H54 (cell line): ENCODE measurements at places on chromosomes 3 and 15.

GRCh38 chr3:172530566-172530965, 7.3 kb upstream of the TNFSF10 start:
- no peak for DNase-seq

GRCh38 chr15:58755956-58756355, 6.4 kb upstream of the ADAM10 start:
- DNase-seq = no peak

DNA sequence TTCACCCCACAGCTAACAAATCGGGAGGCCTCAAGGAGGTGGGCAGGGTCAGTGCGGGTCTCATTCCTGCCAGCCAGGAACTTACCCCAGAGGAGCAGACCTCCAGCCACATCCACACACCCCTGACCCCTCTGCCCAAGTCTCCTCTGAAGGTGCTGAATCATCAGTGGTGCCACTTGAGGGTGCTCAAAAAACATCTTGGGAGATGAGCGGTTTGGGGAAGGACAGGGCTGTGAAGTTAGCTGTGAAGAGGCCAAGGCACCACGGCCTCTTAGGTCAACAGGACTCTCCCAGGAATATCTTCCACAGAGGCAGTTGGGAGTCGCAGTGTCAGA, 1.2 kb downstream of the DAPK2 start:
- no peak for DNase-seq

- no peak for DNase-seq
These were observed 87.8 kb upstream of the PLXND1 start for GRCh38 chr3:129694228-129694627.

GRCh38 chr15:37824717-37825382, 109.6 kb upstream of the TMCO5A start:
- peak; percentile 60 for DNase-seq

GRCh38 chr15:36880224-36880912, 220.0 kb downstream of the MEIS2 start:
- DNase-seq = no peak

DNA sequence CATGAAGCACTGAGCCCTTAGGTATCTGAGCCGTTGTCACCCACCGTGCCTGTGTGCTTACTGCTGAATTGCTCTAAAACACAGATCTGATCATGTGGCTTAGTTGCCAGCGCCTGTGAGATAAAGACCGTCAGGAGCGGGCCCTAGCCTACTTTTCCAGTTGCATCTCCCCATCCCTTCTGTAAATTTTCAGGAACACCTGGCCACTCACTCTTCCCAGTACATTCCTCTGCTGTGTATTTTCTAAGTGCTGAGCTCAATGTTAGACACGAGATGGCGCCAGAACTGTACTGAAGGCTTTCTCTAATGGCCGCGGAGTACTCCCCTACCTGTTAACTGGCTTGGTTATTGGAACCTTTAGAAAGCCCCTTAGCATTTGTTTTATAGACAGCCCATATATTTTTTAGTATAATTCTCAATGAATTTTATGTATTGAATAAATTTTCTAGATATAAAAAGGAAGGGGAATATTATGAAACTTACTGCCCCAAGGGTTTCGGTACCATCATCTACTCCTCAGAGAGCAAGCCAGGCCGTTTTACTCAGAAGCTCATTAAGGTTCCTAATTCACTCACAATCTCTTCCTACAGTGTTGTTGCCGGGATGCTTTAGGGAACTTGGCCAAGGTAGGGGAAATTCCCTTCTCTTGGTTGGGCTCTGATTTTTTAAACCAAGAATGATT, 16.7 kb upstream of the WNT7A start:
- no peak for DNase-seq

- no peak for DNase-seq
These were observed 142.3 kb downstream of the KLHL25 start for GRCh38 chr15:85652457-85652856.

DNA sequence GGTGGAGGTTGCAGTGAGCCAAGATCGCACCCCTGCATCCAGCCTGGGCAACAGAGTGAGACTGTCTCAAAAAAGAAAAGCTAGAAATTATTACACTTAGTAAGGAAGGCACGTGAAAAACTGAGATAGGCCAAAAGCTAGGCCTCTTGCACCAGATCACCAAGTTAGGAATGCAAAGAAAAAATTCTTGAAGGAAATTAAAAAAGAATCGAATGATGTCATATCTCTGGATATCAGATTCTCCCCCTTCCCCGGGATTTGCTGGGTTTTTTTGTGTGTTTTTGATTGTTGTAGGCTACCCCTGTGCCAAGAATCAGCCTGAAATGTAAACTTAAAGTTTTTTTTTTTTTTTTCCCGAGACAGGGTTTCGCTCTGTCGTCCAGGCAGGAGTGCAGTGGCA, 17.4 kb downstream of the PTPN23 start:
- no peak for DNase-seq

DNA sequence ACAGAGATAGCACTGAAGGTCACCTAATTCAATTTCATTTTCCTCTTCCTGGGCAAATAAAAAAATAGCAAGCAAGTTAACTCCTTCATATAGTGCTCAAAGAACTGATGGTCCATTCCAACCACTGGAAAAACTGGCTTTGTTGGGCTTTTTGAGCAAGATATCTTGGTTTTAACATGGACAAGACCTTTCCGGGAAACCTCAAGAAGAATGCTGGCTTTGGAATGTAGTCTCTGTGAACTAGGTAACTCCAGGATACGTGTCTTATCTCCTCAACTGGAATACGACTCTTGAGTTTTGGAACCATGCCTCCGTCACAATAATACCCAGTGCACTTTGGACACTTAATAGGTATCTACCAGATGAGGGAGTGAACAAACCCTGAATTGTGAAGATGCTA, 36.9 kb upstream of the CRBN start:
- DNase-seq = no peak

GRCh38 chr3:150247441-150247840, 160.7 kb upstream of the TSC22D2 start:
- DNase-seq = no peak

GRCh38 chr3:168083906-168084305, 11.8 kb downstream of the GOLIM4 start:
- DNase-seq = no peak

GRCh38 chr3:132536442-132537153, 60.5 kb upstream of the ACKR4 start:
- DNase-seq = no peak

GRCh38 chr3:25025236-25025635, 402.8 kb upstream of the RARB start:
- no peak for DNase-seq

DNA sequence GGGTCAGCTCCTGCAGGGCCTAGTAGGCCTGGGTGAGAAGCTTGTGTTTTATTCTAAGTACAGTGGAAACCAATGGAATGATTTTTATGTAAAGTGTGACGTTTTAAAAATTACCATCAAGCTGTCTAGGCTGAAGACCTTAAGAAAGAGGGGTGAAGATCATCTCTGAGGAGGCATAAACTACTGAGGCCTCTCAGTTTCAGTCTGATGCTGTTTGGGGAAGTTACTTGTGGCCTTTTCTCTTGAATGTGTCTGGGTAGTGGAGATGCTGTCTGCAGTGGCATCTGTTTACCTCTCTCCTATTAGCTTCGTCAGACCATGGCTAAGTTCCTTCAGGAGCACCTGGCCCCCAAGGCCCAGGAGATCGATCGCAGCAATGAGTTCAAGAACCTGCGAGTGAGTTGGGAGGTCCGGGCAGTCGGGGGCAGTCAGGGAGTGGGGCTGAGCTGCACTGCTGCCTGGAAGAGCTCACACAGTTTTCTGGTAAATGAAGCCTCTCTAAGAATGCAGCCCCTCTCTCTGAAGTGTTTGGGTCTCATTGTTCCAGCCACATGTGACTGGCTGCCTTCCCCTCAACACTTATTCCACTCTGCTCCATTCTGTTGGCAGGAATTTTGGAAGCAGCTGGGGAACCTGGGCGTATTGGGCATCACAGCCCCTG, 1.9 kb downstream of the IVD start:
- no peak for DNase-seq

DNA sequence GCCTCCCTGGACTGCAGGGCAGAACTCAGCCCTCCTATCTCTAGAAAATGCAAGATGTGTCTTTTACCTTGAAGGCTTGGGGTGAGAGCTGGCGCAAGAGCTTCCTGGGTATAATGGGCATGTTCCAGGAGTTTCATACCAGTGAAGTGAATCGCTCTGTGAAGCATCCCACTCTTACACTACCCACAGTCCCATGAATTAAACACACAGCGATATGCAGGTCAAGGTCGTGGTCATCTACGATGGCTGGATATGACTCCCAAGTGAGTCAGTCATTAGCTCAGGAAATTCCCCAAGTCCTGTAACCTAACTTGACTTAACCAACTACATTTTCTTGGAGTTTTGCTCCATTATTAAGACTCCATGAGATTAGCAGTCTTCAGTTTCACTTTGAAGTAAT, 439.7 kb downstream of the NTRK3 start:
- peak; percentile 40 for DNase-seq

DNA sequence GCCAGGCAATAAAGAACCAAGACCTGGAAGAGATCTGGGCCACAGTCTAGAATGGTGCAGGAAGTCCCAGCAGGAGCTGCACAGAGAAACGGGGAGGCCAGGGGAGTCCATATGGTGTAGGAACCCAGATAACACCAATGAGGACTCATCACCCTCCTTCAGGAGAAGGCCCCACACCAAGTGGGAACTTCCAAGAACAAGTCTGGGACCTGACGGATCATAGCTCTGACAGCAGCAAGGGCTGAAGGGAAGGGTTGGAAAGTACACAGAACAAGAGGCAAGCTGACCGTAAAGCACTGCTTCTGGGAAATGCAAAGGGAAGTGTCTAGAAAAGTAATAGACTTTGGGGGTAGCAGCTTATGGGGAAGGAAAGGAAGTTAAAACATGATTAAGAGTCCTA, 34.5 kb downstream of the ANO10 start:
- no peak for DNase-seq

- no peak for DNase-seq
These were observed 9.1 kb downstream of the ATOSA start for GRCh38 chr15:52670087-52670486.

- DNase-seq = no peak
These were observed 331.5 kb upstream of the SLCO3A1 start for GRCh38 chr15:91521996-91522395.

DNA sequence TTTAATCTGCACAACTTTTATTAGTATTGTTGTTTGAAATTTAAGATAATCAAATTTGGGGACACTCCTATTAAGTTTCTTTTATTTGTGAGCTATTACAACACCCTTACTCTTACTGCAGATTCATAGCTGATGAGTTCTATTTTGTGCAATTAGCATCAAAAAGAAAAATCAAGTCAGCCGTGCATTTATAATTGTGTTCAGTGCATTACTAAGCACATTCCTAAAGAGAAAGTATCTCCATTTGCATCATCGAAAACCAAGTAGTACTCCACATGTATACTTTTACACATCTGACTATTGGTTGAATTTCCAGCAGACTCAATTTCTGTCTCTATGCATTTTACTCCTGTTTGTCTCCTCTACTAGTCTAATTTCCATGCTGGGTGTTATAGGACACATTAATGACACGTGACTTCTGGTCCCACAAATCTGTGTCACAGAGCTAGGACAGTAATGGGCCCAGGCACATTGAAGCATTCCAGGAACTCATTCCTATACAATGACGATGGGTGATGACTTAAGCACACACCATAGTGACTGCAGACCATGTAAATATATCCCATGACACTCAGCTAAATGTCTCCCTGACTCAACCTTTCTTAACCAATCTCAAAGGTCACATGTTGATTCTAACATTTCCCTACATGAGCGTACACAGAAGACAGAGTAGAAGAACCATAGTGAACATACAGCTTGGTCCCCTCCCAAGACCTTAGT, 477.5 kb downstream of the LPP start:
- DNase-seq = peak; percentile 5

- no peak for DNase-seq
These were observed 415.2 kb downstream of the RAP2B start for GRCh38 chr3:153577059-153577736.

- DNase-seq = no peak
These were observed 14.0 kb downstream of the PLCD1 start for GRCh38 chr3:38015485-38015884.

DNA sequence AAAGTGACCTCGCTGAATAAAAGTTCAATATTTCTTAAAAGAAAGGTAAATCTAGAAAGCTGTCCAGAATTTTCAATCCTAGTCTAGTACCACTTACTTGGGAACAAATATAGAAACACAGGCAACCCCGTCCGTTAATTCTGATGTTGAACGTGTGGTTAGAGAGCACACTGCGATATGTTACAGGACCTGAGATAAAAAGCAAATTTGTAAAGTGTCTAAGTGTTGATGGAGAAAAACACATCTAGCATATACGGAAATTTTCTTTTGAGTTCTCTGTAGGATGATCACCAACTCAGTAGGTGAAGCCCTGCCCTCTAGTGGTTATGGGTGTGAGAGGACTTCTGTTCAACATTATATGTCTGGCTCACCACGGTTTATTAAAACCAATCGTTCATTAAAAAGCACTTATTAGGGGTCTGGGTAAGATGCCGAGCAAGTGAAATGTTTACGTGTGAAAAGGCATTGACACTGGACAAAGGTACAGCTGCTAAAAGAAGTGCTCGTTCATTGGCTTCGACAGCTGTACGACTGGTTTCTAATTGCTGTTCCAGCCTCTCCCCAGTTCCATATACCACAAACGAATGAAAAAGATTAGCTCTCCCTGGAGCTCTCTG, 1.0 kb upstream of the ATP2C1 start:
- DNase-seq = peak; percentile 16

DNA sequence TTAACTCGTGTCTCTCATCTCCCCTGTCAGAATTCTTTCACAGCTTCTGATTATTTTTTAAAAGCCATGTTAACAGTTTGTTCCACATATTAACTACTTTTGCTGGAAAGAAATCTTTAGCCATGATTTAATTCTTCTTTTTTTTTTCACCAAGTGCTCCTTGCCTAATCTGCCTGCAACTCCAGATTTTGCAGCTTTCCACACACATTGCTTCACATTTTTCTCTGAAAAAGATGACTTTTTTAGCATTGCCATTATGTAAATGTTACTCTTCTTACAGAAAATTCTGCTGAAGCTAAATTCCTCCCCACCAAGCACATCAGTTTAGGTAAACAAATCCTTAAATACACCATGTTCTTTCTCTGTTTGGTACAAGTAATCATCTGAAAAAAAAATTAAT, 23.4 kb upstream of the PPARG start:
- no peak for DNase-seq

GRCh38 chr3:14553871-14554270, 13.7 kb upstream of the GRIP2 start:
- no peak for DNase-seq

- no peak for DNase-seq
These were observed 150.8 kb upstream of the BHLHE40 start for GRCh38 chr3:4828279-4829030.

- DNase-seq = no peak
These were observed 86.0 kb downstream of the LRIG1 start for GRCh38 chr3:66414846-66415245.

GRCh38 chr3:102329066-102329465, 105.7 kb upstream of the ZPLD1 start:
- DNase-seq = no peak

DNA sequence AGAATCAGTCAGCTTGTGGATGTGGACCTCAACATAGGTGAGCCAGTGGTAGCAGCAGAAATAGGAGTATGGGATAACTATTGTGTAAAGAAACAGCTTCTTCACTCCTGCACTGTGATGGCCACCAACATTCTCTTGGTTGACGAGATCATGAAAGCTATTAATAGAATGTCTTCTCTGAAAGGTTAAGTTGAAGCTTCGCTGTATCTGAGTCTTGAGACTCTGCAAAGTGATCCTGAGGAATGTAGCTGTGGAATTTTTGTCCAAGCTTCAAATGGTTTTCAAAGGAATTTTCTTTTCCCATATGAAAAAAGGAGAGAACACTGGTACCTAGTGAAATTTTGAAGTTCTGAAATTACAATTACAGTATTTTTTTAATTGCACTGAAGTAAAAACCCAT, 146.3 kb downstream of the GMNC start:
- no peak for DNase-seq
